BJ (cell line): ENCODE measurements at places on chromosomes 3 and 15.

DNA sequence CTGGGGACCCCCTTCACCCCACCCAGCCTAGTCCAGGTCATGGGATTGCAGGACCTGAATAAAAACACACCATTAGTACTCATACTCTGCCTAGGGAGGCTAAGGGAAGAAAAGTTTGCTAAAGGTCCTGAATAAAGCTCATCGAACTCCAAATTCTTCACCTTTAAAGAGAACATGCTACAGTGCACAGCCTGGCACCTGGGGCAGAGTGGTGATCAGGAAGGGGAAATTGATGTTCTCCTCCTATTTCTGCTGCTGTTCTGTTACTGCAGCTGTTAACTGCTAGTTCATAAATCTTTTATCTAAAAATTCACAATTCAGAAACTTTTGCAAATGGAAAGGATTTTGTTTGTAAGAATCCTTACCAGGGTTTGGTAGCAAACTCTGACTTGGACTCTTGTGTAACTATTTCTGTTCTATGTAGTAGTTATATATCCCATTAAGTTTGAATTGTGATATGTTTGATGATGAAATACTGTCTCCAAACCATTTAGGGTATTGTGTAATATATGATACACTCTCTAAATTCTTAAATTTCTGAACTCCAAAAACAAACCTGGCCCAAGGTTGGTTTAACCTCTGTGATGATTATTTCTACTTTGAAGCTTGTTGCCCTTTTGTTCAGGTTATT lies 27.9 kb downstream of the MCTP2 start:
- DNase-seq = no peak

GRCh38 chr3:126737527-126737926 lies 33.5 kb downstream of the CHCHD6 start:
- DNase-seq = no peak

DNA sequence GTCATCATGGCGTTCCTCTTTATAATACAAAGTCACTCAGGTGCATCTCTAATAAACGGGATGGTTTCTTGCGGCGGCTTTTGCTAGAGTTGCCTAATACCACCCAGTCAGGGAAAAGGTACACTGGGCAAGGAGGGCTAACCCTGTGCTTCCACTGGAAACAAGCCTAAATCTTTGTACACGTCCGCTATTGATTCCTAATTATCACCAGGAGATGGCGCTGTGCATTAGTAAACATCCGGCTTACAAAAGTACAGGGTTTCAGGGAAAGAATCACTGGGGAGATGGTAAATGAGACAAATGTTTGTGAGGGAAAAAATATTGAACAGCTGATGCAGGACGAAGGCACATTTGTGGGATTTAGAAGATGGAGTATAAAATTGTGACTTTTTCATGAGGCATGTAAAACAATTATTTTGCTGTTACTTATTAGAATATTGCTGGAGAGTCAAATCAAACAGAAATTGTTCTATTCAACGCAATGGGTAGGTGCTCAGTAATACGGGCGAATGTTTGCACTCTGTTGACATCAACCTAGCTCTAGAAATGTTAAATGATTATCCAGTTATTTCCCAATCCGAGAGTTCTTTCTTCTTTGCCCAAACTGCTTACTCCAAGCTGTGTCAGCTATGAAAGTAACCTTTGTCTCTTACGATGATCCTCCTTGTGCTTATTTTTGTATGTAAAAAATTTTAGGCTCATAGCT lies 50.6 kb downstream of the GMNC start:
- no peak for DNase-seq

- no peak for DNase-seq
Measured at GRCh38 chr3:125191730-125192129, 20.8 kb downstream of the SLC12A8 start.

DNA sequence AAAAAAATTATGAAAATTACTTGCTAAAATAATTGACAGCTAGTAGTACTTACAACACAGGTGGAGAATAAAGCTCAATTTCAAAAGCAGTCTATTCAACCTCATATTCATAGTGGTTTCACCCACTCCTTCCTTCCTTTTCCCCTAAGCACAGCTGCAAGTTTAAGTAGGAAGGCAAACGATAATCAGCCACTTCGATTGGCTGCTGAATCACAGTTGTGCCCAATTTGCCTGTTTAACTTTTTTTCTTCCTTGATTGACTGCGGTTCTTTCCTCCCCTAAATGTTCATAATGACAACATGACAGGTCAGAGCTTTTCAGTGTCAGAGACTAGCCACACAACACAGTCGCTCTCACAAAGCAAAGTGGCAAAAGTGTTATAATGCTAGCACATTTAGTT lies 468.0 kb upstream of the GBE1 start:
- no peak for DNase-seq

GRCh38 chr3:19073341-19074105 lies 74.8 kb upstream of the KCNH8 start:
- no peak for DNase-seq

DNA sequence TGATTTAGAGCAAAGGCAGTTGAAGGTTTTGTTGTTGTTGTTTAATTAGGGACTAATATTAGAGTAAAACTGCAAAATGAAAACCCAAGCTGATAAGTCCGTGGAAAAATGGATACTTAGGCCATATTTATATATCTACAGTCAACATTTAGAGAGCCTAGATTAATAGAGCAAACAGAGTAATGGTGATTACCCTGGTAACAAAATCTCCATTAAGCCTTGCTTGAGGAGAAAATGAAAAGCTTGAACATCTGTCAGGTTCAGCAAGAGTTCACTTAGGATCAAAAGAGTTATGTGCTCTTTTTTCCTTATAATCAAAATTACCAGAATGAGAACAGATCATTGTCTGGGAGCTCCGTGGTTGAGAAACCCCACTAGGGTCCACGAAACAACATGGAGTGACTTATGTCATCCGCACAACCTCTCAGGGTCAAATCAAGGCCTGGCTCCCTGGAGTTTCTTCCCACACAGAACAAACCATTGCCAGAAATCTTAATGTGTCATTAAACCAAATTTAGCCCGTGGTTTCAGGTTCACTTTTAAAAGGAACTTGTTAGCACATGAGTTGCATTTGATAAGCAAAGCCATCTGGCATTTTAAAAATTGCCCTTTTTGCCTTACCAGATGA lies 381.2 kb downstream of the GABRB3 start:
- no peak for DNase-seq

- DNase-seq = no peak
Measured at GRCh38 chr3:134685929-134686802, 35.3 kb upstream of the KY start.

GRCh38 chr15:88454236-88454635 lies 13.0 kb downstream of the MRPL46 start:
- no peak for DNase-seq

DNA sequence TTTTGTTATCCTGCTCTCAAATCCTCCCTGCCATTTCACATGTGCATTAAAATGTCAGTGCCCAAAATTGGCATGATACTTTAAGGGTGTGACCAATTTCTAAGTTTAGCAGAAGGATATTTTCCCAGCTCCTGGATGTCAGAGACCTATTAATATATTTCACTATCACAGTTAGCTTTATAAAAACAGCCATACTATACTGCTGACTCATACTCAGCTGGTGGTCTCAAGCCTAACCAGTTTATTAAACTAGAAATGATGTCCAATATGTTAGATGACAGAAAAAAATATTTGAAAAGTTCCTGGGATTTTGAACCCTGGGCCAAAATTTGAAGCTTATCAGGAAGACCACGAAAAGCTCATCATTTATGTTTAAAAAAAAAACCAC lies 60.9 kb upstream of the ZNF280D start:
- DNase-seq = no peak

DNA sequence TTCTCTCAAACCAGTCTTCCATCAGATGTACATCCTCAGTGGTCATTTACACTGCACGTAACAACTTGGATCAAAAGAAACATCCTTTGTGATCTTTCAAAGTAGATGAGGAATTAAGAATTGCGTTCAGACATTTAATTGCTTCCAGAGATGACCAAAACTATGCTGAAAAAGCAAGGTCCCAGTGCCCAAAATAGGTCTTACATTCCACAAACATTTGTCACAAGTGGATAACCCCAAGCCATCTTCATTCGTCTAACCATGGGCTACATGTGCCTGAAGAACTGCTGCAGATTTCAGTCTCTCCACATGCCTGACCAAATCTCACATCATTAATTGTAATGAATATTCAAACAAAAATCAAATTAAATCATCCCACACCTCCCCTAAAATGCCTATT lies 273.6 kb downstream of the SHOX2 start:
- DNase-seq = peak; percentile 66

DNA sequence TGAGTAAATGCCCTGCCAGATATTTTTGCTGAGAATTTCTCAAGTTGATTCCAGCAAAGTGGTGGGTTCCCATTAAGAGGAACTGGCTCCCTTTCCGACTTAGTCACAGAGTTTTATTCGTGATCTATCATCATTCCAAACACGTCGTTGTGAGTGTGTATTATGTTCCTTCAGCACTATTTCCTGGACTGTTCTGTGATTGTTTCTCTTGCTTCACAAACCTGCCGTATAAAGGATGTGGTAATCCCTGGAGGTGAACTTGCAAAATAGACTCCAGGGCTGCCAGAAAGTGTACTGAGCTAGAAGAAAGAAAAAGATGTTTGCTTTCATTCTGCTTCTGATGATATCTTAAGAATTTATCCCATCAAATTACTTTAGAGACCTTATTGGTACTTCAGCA lies 14.5 kb upstream of the CAPN3 start:
- peak; percentile 58 for DNase-seq

- DNase-seq = no peak
Measured at GRCh38 chr3:44468572-44469520, 8.6 kb downstream of the ZNF445 start.

DNA sequence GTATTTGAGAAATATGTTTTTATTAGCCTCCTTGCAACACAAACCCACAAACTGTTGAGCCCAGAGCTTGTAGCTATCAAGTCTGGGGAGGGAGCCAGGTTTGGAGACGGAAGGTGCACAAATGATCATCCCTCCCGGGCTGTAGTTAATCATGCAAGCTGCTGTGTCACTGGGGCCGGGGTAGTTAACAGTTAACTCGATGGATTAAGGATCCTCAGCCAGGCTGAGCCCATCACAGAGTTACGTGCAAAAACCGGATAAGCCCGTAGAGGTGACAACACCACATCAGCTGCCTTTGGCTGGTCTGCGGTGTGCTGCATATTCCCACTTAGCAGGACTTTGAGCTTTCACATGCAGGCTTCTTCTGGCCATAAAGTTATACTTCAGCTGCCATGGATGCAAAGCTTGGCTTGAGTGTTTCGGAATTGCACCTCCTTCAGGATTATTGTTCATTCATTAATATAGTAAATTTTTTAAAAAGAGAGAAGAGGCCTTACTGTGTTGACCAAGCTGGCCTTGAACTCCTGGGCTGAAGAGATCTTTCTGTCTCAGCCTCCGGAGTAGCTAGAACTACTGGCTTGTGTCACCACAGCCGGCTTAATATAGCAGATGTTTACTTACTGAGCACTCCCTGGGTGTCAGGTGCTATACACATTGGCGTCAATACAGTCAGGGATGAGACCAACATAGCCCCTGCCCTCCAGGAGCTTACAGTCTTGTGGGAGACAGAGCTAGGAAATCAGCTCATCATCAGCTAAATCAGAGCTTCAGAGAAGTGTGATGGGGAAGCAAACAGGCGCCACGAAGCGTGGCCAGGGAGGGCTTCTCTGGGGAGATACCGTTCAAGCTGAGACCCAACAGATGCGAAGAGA lies 226.8 kb upstream of the BHLHE40 start:
- no peak for DNase-seq

- no peak for DNase-seq
Measured at GRCh38 chr15:31252171-31252785, 74.4 kb upstream of the KLF13 start.

GRCh38 chr3:43176666-43177065 lies 70.8 kb upstream of the POMGNT2 start:
- DNase-seq = no peak

DNA sequence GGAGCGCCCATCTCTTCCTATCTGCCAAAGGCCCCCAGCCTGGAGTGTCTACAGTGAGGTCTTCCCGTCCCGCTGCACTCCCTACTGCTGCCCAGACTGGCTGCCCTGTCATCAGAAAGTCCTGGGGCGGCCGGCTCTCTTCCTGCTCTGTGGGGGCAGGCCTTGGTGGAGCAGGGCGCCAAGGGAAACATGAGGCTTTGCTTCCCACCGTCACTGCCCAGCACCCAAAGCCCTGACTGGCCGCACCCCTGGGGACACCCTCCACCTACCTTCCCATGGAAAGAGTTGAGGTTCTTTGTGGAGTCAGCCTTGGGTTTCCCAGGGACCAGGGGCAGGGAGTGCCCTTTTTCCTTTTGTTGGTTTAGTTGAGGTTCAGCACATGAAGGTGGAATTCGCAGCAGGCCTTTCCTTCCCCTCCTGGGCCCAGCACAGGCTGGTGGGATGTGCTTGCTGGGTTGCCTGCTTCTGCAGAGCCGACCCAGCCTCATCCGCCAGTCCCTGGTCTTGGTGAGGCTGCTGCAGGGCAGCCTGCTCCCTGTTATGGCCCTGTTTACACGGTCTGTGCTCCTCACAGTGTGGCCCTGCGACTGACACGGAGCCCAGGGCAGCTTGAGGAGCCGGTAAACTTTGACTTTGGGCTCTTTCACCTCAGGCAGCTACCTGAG lies 51.8 kb upstream of the PLXNA1 start:
- no peak for DNase-seq

DNA sequence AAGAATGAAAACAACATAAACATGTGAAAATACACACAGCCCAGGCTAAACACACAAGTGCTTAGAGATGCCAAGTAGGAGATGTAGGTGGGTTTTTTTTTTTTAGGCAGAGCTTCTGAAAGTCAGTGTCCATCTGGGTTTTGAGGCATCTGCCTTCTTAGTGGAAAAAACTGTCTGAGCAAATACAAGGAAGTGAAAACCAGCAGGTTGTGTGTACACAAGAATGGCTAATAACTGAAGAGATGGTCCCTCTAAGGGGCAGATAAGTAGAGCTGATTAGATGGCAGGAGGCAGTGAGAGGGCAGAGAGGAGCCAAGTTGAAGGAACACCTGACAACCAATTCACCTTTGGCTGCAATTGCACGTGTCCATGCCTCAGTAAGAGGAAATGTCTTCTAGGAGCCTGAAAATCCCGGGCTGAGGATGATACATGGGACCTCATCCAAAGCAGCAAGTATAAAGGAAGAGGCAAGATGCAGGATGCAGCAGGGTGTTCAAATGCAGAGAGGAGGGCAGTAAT lies 34.9 kb downstream of the CYP19A1 start:
- no peak for DNase-seq

- DNase-seq = no peak
Measured at GRCh38 chr15:36364377-36364776, 215.0 kb upstream of the CDIN1 start.

DNA sequence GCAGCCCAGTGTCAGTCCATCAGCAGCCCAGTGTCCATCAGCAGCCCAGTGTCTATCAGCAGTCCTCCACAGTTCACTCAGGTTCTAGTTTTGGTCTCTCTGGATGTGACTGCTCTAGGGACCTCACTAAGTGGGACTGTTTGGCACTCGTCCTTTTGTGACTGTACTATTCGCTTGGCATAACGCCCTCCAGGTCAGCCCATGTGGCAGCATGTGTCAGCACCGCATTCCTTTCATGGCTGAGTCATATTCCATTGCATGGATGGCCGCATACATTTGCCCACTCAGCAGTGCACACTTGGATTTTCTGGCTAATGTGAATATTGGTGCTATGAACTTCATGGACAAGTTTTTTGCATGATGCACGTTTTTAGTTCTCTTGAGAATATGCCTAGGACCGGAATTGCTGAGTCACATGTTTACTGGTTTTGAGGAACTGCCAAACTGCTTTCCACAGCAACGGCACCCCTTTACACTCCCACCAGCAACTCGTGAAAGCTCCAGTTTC lies 16.4 kb downstream of the CHST13 start:
- DNase-seq = peak; percentile 73

- DNase-seq = no peak
Measured at GRCh38 chr3:29880809-29881208, 599.9 kb downstream of the RBMS3 start.
